ENCODE measurements at places on chromosomes 5 and 9. TPM values are rescaled to one million over a fixed set of nuclear protein-coding genes. Genes with fewer than 3 reads are reported as not detected.

The CCDC180 gene
- 0.29 TPM for total RNA-seq

The ANXA6 gene
- total RNA-seq, result 558 TPM

The CTNND2 gene
- total RNA-seq, result not detected

The CAMK4 gene
- total RNA-seq, result 5.2 TPM

The MARVELD2 gene
- total RNA-seq, result 0.71 TPM

The ITGA2 gene
- 19.0 TPM for total RNA-seq

The AGXT2 gene
- total RNA-seq, result not detected

The DMRT3 gene
- not detected for total RNA-seq

The PCDHB7 gene
- total RNA-seq, result under 0.01 TPM

The GGTA1 gene
- total RNA-seq, result not detected

The FUBP3 gene
- total RNA-seq, result 27.4 TPM

The GRM6 gene
- total RNA-seq, result not detected

The NUTM2G gene
- not detected for total RNA-seq

The TAS2R1 gene
- total RNA-seq, result not detected

The CEMIP2 gene
- total RNA-seq, result 75.8 TPM

The TXNDC8 gene
- not detected for total RNA-seq

The DRD1 gene
- total RNA-seq, result not detected

The CCL27 gene
- total RNA-seq, result 0.58 TPM

The PTPRD gene
- total RNA-seq, result 3.5 TPM

The PRR16 gene
- total RNA-seq, result 34.3 TPM

The TTC23L gene
- not detected for total RNA-seq

The NRG2 gene
- not detected for total RNA-seq

The TRAF1 gene
- total RNA-seq, result 3.9 TPM

The NSG2 gene
- total RNA-seq, result not detected

The PCDHGA3 gene
- total RNA-seq, result not detected

The SLC4A9 gene
- not detected for total RNA-seq

The SLC36A3 gene
- total RNA-seq, result not detected
